GM23248 (cell line): ENCODE measurements at places on chromosomes 1 and 21. TPM values are rescaled to one million over a fixed set of nuclear protein-coding genes. Genes with fewer than 3 reads are reported as not detected.
A peak's percentile ranks its signal among the peaks of the same experiment; 100 is the strongest.

Gene HES4
- polyA plus RNA-seq = 3.7 and 4.1 TPM in 2 replicates

GRCh38 chr1:58888833-58889232 lies 105.0 kb upstream of the JUN start:
- DNase-seq = peak; percentile 50

DNA sequence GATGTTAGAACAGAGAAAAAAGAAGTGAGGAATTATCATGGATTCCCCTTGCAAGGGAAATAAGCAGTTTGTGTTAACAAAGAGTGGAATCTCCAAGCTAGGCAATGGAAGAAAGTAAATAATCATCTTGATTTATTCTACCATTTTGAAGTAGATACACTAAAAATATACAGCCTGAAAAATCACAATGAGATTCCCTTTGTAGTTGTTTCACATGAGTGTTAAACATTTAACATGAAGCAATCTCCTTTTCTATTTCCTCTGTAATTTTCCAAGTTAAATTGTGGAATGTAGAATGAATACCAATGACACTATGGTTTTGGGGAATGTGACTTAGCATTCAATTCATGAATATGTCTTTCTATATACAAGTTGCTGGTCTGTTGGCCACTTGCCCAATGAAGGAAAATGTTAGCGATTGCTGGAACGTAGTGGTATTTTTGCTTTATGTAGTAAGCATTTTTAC lies 5.7 kb downstream of the TGFB2 start:
- DNase-seq = peak; percentile 66

DNA sequence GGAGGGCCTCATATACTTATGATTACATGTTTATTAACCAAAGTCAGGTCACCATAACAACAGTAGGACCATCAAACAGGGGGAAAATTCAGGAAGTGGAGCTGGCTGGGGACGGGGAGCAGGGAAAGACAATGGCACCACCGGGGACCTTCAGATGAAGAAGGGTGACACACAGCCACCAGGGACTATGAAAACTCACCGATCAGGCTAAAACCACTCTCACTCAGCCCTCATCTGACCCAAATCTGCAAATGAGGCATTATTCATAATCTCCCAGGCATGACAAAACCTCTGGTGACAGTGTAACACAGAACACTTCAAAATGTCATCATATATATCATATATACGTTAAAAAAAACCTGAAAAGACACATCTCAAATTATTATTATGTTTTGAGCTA lies 11.2 kb downstream of the MKNK1 start:
- no peak for DNase-seq

- no peak for DNase-seq
These were observed 227.1 kb downstream of the KCTD3 start for GRCh38 chr1:215794156-215794555.

- no peak for DNase-seq
These were observed 66.9 kb upstream of the DIP2A start for GRCh38 chr21:46391773-46392172.

GRCh38 chr1:40980453-40981121 lies 1.1 kb downstream of the CTPS1 start:
- peak; percentile 46 for DNase-seq

DNA sequence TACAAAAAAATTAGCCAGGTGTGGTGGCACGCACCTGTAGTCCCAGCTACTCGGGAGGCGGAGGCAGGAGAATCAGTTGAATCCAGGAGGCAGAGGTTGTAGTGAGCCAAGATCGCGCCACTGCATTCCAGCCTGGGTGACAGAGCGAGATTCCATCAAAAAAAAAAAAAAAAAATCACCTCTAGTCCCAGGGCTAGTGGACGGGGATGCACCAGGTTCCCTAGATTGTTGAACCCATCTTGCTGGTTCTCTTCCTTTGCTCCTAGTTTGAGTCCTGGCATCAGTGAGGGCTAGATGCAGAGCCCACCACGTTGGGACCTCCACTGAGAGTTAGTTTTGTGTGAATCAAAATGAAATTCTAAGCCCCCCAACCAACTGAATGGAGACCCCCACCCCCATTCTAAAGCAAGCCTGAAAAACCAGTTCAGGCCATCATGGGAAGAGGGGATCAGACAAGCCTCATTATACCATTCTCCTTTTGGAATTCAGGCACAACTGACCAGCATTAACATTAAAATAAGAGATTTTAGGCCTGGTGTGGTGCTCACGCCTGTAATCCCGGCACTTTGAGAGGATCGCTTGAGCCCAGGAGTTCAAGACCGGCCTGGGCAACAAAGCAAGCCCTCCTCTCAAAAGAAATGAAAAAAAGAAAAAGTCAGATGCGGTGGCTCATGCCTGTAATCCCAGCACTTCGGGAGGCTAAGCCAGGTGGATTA lies 17.9 kb upstream of the L1TD1 start:
- no peak for DNase-seq

DNA sequence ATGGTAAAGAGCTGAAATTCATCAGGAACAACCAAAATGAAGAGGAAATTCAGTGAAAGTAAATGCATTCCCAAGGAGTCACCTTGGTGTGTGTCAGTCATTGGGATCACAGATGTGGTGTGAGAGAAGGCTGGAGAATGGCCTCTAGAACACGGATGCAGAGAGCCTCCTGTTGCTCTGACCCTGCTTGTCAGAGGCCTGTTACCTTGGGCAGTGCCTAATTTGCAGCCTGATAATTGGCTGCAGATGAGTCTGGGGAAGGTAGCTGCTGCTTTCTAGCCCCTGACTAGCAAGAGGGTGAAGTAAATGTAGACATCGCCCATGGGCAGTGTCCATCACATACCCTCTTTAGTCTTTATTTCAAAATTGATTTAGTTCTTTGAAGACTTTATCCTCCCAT lies 3.3 kb downstream of the GCSAML start:
- DNase-seq = no peak

Gene POLR3C
- polyA plus RNA-seq = 38.4 and 39.0 TPM in 2 replicates

Gene IQCC
- polyA plus RNA-seq = 1.7 and 2.2 TPM in 2 replicates

GRCh38 chr1:65255035-65255655 lies 54.2 kb upstream of the DNAJC6 start:
- peak; percentile 50 for DNase-seq

DNA sequence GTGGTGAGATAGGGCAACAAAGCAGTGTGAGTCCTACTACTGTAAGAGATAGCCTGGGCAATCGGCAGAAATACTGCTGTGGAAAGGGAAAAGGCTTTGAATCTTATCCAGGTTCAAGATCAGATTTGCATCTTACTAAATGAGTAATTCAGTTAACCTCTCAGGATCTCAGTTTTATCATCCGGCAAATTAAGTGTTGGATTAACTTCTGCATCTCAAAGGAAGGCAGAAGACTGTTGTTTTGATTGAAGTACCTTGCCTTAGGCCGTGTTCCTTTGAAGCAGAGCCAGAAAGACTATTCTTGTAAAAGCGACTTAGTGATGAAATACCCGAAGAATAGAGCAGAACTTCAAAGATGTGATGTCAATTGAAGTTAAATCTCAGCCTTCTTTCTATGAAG lies 612.9 kb upstream of the USP24 start:
- DNase-seq = peak; percentile 5

Gene KRTAP7-1
- not detected in 2 replicates for polyA plus RNA-seq

Gene SPRR5
- polyA plus RNA-seq = not detected in 2 replicates

Gene CA6
- not detected in 2 replicates for polyA plus RNA-seq
